ENCODE measurements at places on chromosomes 6 and 20. TPM values are rescaled to one million over a fixed set of nuclear protein-coding genes. Genes with fewer than 3 reads are reported as not detected.

DNA sequence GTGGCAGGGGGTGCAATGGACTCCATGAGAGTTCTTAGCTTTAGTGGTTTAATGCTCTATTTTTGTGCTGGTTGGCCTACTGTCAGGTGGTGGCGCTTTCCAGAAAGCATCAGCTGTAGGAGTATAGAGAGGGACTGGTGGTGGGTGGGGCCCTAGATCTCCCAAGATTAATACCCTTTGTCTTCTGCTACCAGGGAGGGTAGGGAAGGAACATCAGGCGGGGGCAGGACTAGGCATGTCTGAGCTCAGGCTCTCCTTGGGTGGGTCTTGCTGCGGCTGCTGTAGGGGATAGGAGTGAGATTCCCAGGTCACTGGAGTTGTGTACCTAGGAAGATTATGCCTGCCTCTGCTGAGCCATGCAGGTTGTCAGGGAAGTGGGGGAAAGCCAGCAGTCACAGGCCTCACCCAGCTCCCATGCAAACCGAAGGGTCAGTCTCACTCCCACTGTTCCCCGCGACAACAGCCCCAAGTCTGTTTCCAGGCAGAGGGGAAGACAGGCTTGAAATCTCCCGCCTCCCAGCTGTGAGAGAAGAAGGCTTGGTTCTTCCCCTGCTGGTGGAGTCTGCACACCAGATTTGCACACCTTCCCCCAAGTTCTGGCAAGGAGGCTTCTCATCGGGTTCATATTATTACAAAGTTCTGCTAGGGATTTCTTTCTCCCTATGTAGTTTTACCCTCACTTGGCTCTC, 46.7 kb upstream of the PKIB start:
- no peak overlapping the region for H3K27ac ChIP-seq
- H3K27me3 ChIP-seq, result no peaks in the 10 kb centered on the region
- no peaks in the 10 kb centered on the region for H3K36me3 ChIP-seq

DNA sequence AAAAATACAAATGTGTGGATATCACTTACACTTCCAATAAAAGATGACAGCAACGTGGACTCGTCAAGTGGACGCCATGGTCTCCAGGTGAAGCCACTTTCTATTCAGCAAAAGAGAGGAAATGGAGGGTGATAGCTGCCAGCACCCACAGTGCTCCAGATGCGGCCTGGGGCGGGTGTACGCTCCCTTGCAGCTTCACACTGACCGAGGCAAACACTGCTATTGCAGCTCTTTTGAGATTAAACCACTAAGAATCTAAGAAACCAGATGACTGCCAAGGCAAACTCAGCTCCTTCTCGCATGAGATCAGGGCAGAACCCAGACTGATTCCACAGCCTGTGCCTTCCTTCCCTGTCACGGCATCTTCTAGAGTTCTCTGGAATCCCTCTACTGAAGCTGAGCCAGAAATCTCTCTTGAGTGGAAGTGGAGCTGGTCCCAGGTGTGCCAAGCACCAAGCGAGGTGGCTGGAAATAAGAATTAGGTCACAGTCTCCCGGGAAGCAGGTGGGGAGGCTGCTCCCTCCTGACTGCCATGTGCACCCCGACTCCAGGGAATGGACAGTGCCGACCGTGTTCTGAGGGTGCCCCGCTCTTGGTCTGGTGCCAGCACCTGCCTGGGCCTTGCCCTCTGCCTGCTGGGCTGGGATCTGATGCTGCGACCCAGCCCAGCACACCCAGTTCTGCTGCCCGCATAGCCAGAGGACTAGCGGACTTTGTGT, 90.1 kb upstream of the AFDN start:
- no peak for DNase-seq
- H3K4me3 ChIP-seq, result no peak overlapping the region
- H3K27ac ChIP-seq, result no peak overlapping the region
- H3K27me3 ChIP-seq, result no peaks in the 10 kb centered on the region
- H3K36me3 ChIP-seq, result no peaks in the 10 kb centered on the region
- peaks cover 9% of the 10 kb centered on the region for H3K4me1 ChIP-seq

GRCh38 chr20:58709703-58710039, 17.1 kb downstream of the NPEPL1 start:
- no peaks in the 10 kb centered on the region for H3K27me3 ChIP-seq
- no peak overlapping the region for H3K27ac ChIP-seq
- peaks cover 4% of the 10 kb centered on the region for H3K36me3 ChIP-seq
- DNase-seq, result no peak
- no peak overlapping the region for H3K4me3 ChIP-seq

DNA sequence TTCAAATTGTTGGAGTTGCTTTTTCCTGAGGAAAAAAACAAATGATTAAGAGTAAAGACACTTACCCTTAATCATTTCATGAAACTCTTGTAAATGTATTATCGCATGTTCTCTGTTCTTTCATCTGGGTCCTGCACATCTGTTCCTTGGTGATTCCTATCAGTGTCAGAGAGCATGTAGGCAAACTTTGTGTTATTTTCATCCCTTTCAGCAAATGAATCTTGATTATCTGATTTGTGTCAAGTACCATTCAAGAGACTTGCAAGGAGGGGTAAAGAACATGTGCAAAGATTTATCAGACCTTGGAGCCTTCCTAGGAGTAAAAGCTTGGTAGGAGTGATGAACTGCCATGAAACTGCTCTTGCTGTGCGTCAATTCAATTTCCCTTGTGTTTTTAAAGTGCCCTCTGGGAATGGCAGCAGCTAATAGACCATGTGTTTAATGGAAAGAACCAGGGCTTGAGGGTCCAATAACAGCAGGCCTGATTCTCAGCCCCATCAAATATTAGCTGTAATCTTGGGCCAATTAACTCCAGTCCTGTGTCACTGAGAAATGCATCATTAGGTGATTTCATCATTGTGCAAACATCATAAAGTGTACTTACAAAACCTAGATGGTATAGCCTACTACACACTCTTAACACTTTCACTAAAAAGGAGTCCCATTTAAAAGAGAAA, 118.9 kb upstream of the CEP85L start:
- no peaks in the 10 kb centered on the region for H3K36me3 ChIP-seq
- H3K4me3 ChIP-seq, result no peak overlapping the region
- H3K27ac ChIP-seq, result no peak overlapping the region
- no peaks in the 10 kb centered on the region for H3K27me3 ChIP-seq

- no peak overlapping the region for H3K27ac ChIP-seq
- DNase-seq, result no peak
- no peaks in the 10 kb centered on the region for H3K36me3 ChIP-seq
- no peaks in the 10 kb centered on the region for H3K4me1 ChIP-seq
- H3K4me3 ChIP-seq, result no peak overlapping the region
- H3K27me3 ChIP-seq, result no peaks in the 10 kb centered on the region
Observed at GRCh38 chr6:137589067-137589848, 95.1 kb upstream of the OLIG3 start.

- no peak overlapping the region for H3K4me3 ChIP-seq
- H3K4me1 ChIP-seq, result peaks cover 15% of the 10 kb centered on the region
- no peaks in the 10 kb centered on the region for H3K27me3 ChIP-seq
- no peak for DNase-seq
- H3K27ac ChIP-seq, result no peak overlapping the region
Observed at GRCh38 chr6:170149681-170150589, 140.9 kb downstream of the DLL1 start.

- H3K4me1 ChIP-seq, result peaks cover 28% of the 10 kb centered on the region
- H3K27ac ChIP-seq, result peak overlapping the region; percentile 86
- no peaks in the 10 kb centered on the region for H3K27me3 ChIP-seq
Observed at GRCh38 chr6:35234901-35235300, 21.1 kb downstream of the SCUBE3 start.

DNA sequence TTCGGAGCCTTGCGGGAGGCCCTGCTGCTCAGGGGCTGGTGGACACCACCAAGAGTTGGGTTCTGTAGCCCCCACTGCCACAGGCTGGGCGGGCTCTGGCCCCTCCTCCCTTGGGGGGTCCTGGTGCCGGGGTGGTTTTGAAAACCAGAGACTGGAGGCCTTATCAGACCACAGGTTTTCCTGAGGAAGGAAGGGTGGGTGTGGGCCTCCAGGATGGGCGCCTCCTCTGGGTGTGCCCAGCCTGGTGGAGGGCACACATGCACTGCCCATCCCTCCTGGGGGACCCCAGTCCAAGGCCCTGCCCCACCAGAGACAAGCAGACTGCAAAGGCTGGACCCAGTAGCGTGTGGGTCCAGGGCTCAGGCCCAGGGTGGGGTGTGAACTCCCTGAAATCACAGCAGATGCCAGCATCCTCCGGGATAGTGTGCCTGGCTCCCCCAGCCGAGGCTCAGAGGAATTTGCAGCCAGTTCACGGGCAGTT, 13.5 kb upstream of the ZBTB46 start:
- no peak for DNase-seq
- no peak overlapping the region for H3K27ac ChIP-seq
- peaks cover 3% of the 10 kb centered on the region for H3K27me3 ChIP-seq
- no peaks in the 10 kb centered on the region for H3K36me3 ChIP-seq

GRCh38 chr20:49888212-49889000, 26.9 kb downstream of the SPATA2 start:
- H3K4me1 ChIP-seq, result peaks cover 18% of the 10 kb centered on the region
- no peak overlapping the region for H3K4me3 ChIP-seq
- no peak for DNase-seq
- H3K36me3 ChIP-seq, result peaks cover 15% of the 10 kb centered on the region
- H3K27ac ChIP-seq, result peak overlapping the region; percentile 93

- DNase-seq, result no peak
- H3K4me1 ChIP-seq, result no peaks in the 10 kb centered on the region
- H3K4me3 ChIP-seq, result no peak overlapping the region
- no peak overlapping the region for H3K27ac ChIP-seq
- H3K36me3 ChIP-seq, result no peaks in the 10 kb centered on the region
Observed at GRCh38 chr20:58760856-58761255, 68.3 kb downstream of the NPEPL1 start.

GRCh38 chr6:15464211-15464725, 198.6 kb downstream of the DTNBP1 start:
- no peaks in the 10 kb centered on the region for H3K36me3 ChIP-seq
- DNase-seq, result no peak

DNA sequence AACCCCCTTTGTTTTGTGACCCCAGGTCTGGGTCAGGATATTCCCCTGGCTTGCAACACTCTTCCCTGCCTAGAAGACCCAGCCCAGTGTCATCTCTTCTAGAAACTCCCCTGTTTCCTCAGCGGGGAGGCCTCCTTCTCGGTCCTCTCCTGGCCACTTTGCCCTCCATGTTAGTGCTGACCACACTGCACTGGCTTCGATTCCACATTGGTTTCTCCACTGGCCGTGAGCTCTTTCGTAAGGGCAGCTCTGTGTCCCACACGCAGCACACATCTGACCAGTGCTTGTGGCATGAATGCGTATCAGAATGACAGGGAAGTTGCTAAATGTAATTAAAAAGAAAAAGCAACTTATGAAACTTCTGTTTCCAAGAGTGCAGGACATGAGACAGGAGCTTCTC, 49.4 kb upstream of the FNDC1 start:
- no peaks in the 10 kb centered on the region for H3K27me3 ChIP-seq
- no peak overlapping the region for H3K27ac ChIP-seq
- no peak overlapping the region for H3K4me3 ChIP-seq
- no peak for DNase-seq

- H3K4me3 ChIP-seq, result peak overlapping the region; percentile 33
- no peak for DNase-seq
- H3K27me3 ChIP-seq, result no peaks in the 10 kb centered on the region
- H3K4me1 ChIP-seq, result peaks cover 67% of the 10 kb centered on the region
Observed at GRCh38 chr6:136772685-136773472, 19.4 kb downstream of the MAP3K5 start.

ME1 gene
- total RNA-seq, result 13.8 TPM

TNFRSF21 gene
- total RNA-seq, result 7.3 TPM

EYS gene
- total RNA-seq, result not detected

STX11 gene
- 12.1 TPM for total RNA-seq

PAQR8 gene
- 4.1 TPM for total RNA-seq
